GM23338 (cell line): ENCODE measurements at places on chromosomes 12 and 14.

- DNase-seq, result no peak
- H3K4me3 ChIP-seq, result no peak overlapping the region
- H3K27ac ChIP-seq, result no peak overlapping the region
- no peaks in the 10 kb centered on the region for H3K27me3 ChIP-seq
Observed at GRCh38 chr12:17062267-17063036, 456.5 kb upstream of the LMO3 start.

DNA sequence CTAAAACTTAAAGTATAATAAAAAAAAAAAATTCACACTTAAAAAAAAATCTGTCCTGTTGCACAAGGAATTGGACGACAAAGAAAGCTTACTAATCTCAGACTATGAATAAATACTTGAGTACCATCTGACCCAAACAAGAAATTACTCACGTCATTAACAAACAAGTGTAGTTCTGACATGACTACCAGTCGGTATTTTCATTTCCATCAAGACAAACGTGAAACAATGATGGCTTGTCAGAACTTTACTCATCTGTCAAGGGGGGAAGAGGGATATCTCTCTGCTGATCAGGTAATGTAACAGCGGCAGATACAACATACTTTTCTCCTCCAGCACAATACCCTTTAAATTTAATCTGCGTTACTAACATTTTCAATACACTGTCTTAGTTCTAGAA, 78.3 kb downstream of the CDK17 start:
- peaks cover 18% of the 10 kb centered on the region for H3K4me1 ChIP-seq
- H3K27ac ChIP-seq, result no peak overlapping the region
- H3K27me3 ChIP-seq, result no peaks in the 10 kb centered on the region
- no peaks in the 10 kb centered on the region; the same call in none of the 2 replicates for H3K36me3 ChIP-seq

- H3K27me3 ChIP-seq, result no peaks in the 10 kb centered on the region
- peaks cover 6% of the 10 kb centered on the region; the same call in 1 of the 2 replicates for H3K4me1 ChIP-seq
- no peak overlapping the region for H3K4me3 ChIP-seq
- H3K36me3 ChIP-seq, result no peaks in the 10 kb centered on the region
- no peak overlapping the region for H3K27ac ChIP-seq
Observed at GRCh38 chr12:105384916-105385535, 54.5 kb downstream of the C12orf75 start.

- no peaks in the 10 kb centered on the region for H3K27me3 ChIP-seq
- no peak for DNase-seq
- no peak overlapping the region; the same call in 1 of the 2 replicates for H3K27ac ChIP-seq
- H3K36me3 ChIP-seq, result no peaks in the 10 kb centered on the region
- H3K4me1 ChIP-seq, result peaks cover 29% of the 10 kb centered on the region
Observed at GRCh38 chr14:99546234-99546879, 57.6 kb downstream of the CCDC85C start.

- no peaks in the 10 kb centered on the region for H3K4me1 ChIP-seq
- H3K27me3 ChIP-seq, result peaks cover 50% of the 10 kb centered on the region
- H3K36me3 ChIP-seq, result no peaks in the 10 kb centered on the region; the same call in 1 of the 2 replicates
- no peak for DNase-seq
- no peak overlapping the region for H3K27ac ChIP-seq
Observed at GRCh38 chr12:48414021-48414420, 58.3 kb upstream of the ANP32D start.

GRCh38 chr12:50825372-50825838, 17.3 kb upstream of the TMPRSS12 start:
- DNase-seq, result peak; percentile 63
- no peaks in the 10 kb centered on the region for H3K27me3 ChIP-seq
- no peak overlapping the region for H3K27ac ChIP-seq
- H3K4me3 ChIP-seq, result no peak overlapping the region

DNA sequence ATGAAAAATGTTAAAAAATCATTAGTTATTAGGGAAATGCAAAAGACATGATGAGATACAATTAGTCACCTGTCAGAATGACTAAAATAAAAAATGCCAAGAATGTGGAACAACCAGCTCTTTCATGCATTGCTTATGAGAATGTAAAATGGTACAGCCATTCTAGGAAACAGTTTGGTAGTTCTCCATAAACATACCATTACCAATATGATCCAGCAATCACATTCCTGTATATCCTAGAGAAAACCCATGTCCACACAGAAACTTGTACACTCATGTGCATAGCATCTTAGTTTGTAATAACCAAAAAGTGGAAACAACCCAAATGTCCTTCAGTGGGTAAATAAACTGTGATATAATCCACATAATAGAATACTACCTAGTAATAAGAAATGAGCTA, 245.7 kb downstream of the FUT8 start:
- H3K4me1 ChIP-seq, result peaks cover 5% of the 10 kb centered on the region; the same call in 1 of the 2 replicates
- no peak overlapping the region for H3K4me3 ChIP-seq
- no peaks in the 10 kb centered on the region for H3K27me3 ChIP-seq
- H3K27ac ChIP-seq, result no peak overlapping the region
- H3K36me3 ChIP-seq, result no peaks in the 10 kb centered on the region

GRCh38 chr14:31819281-31819680, 257.8 kb upstream of the ARHGAP5 start:
- DNase-seq, result no peak
- no peaks in the 10 kb centered on the region for H3K36me3 ChIP-seq
- no peaks in the 10 kb centered on the region for H3K27me3 ChIP-seq
- H3K27ac ChIP-seq, result no peak overlapping the region

DNA sequence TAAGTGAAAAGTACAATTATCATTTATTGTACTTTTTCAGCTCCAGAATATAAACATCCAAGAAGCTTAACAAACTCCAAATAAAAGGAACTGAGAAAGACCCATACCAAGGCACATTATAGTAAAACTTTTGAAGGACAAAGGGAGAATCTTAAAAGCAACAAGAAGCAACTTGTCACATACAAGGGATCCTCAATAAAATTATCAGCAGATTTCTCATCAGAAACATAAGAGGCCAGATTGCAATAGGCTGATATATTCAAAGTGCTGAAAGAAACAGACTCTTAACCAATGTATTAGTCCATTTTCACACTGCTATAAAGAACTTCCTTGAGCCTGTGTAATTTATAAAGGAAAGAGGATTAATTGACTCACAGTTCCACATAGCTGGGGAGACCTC, 48.3 kb downstream of the TTC7B start:
- no peaks in the 10 kb centered on the region for H3K4me1 ChIP-seq
- no peak for DNase-seq
- no peaks in the 10 kb centered on the region for H3K36me3 ChIP-seq
- no peaks in the 10 kb centered on the region for H3K27me3 ChIP-seq
- H3K4me3 ChIP-seq, result no peak overlapping the region

DNA sequence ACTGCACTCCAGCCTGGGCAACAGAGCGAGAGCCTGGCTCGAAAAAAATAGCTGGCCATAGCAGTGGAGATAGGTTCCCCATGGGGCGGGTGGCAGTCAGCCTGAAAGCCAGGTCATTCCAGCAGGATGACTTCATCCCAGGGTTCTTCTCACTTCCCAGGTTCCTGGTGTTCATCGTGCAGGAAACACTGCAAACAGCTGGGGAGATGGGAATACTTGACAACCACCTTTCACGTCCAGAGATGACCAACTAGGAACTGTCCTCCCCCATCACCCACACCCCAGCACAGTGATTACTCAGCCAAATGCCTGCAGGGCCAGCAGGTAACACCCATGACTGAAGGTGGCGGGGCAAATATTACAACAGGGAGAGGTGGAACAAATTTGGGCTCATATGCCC, 1.7 kb downstream of the VSIG10 start:
- no peak for DNase-seq
- peak overlapping the region; percentile 93 for H3K4me3 ChIP-seq
- H3K36me3 ChIP-seq, result peaks cover 15% of the 10 kb centered on the region
- no peaks in the 10 kb centered on the region for H3K27me3 ChIP-seq
- H3K27ac ChIP-seq, result peak overlapping the region; percentile 95; the same call in 1 of the 2 replicates
- peaks cover 33% of the 10 kb centered on the region for H3K4me1 ChIP-seq

- no peak overlapping the region for H3K4me3 ChIP-seq
- H3K27me3 ChIP-seq, result no peaks in the 10 kb centered on the region
- DNase-seq, result no peak
Observed at GRCh38 chr14:101789222-101789621, 27.7 kb downstream of the PPP2R5C start.

- peaks cover 93% of the 10 kb centered on the region for H3K27me3 ChIP-seq
- peak; percentile 78 for DNase-seq
- H3K36me3 ChIP-seq, result peaks cover 5% of the 10 kb centered on the region; the same call in 1 of the 2 replicates
- no peak overlapping the region for H3K27ac ChIP-seq
- H3K4me3 ChIP-seq, result peak overlapping the region; percentile 62
- peaks cover 58% of the 10 kb centered on the region for H3K4me1 ChIP-seq
Observed at GRCh38 chr14:56796259-56796658, 14.0 kb downstream of the OTX2 start.

- peak overlapping the region; percentile 77 for H3K4me3 ChIP-seq
- no peaks in the 10 kb centered on the region for H3K36me3 ChIP-seq
- no peak overlapping the region for H3K27ac ChIP-seq
- peaks cover 28% of the 10 kb centered on the region for H3K4me1 ChIP-seq
Observed at GRCh38 chr12:51819736-51820525, 28.6 kb downstream of the FIGNL2 start.

DNA sequence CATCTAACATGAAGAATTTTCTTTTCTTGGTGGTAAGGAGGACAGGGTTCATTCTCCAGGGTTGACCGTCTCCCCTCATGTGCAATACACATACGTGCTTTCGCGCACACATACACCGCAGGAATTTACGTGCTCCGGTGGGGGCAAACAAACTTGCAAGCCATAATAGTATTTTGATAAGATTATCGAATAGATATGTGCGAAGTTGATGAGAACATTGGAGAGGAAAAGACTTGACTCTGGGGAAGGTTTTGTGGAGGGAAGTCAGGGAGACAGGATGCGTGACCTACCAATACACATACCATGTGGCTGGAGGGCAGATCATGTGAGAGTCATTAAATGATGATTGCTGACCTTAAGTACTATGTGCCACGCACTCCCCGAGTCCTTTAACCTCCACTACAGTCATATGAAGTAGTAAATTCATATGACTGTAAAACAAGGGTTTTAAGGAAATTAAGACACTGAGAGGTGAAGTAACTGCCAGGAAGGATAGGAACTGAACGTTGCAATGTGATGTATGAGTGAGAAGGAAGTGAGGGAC, 921 bp downstream of the RAD51B start:
- peaks cover 13% of the 10 kb centered on the region for H3K4me1 ChIP-seq
- peak; percentile 32 for DNase-seq
- no peaks in the 10 kb centered on the region for H3K27me3 ChIP-seq
- peak overlapping the region; percentile 26; the same call in 1 of the 2 replicates for H3K27ac ChIP-seq
- H3K4me3 ChIP-seq, result peak overlapping the region; percentile 53
- H3K36me3 ChIP-seq, result no peaks in the 10 kb centered on the region

DNA sequence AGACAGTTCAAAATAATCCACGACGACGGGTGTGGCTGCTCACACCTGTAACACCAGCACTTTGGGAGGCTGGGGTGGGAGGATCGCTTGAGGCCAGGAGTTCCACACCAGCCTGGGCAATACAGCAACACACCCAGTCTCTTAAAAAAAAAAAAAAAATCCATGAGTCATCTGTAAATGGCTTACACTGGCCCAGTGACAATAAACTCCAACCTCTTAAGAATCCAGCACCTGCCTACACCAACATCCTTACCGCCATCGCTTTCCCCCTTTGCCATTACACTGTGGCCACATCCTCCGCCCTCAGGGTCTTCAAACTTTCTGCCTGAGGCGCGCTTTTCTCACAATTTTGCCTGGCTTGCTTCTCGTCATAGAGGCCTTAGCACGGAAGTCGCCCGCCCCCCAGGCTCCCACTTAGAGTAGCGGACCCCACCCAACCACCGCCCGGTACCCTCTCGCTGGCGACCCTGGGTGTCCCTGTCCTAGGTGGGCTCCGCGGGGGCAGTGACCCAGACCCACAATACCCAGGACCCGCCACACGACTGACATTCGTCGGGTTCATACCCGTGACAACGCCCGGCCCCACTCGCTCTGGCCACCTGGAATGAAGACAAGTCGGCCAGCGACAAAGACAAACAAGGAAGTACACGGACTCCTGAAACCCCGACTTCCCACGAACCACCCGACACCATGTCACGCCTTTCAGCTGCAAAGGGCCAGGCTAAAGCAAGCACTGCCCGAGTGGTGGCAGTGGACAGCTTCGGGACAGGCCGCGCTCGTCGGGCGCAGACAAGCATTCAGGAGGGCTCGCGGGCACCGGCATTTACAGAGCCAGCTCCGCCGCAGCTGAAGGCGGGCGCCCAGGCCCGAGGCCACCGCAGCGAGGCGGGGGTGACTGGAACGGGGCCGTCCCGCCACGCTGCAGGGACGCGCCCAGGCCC, 636 bp downstream of the GOLGA3 start:
- peaks cover 8% of the 10 kb centered on the region for H3K4me1 ChIP-seq
- H3K27me3 ChIP-seq, result no peaks in the 10 kb centered on the region
- peak overlapping the region; percentile 95 for H3K4me3 ChIP-seq
- H3K27ac ChIP-seq, result no peak overlapping the region
- no peaks in the 10 kb centered on the region; the same call in 1 of the 2 replicates for H3K36me3 ChIP-seq
- DNase-seq, result peak; percentile 24

GRCh38 chr12:92624236-92624635, 78.6 kb upstream of the PLEKHG7 start:
- no peak for DNase-seq
- no peaks in the 10 kb centered on the region for H3K4me1 ChIP-seq
- H3K4me3 ChIP-seq, result no peak overlapping the region
- no peaks in the 10 kb centered on the region for H3K27me3 ChIP-seq

GRCh38 chr12:77299001-77299400, 233.6 kb upstream of the E2F7 start:
- no peak overlapping the region for H3K4me3 ChIP-seq
- H3K36me3 ChIP-seq, result no peaks in the 10 kb centered on the region
- H3K4me1 ChIP-seq, result no peaks in the 10 kb centered on the region
- no peak for DNase-seq
- no peak overlapping the region for H3K27ac ChIP-seq

DNA sequence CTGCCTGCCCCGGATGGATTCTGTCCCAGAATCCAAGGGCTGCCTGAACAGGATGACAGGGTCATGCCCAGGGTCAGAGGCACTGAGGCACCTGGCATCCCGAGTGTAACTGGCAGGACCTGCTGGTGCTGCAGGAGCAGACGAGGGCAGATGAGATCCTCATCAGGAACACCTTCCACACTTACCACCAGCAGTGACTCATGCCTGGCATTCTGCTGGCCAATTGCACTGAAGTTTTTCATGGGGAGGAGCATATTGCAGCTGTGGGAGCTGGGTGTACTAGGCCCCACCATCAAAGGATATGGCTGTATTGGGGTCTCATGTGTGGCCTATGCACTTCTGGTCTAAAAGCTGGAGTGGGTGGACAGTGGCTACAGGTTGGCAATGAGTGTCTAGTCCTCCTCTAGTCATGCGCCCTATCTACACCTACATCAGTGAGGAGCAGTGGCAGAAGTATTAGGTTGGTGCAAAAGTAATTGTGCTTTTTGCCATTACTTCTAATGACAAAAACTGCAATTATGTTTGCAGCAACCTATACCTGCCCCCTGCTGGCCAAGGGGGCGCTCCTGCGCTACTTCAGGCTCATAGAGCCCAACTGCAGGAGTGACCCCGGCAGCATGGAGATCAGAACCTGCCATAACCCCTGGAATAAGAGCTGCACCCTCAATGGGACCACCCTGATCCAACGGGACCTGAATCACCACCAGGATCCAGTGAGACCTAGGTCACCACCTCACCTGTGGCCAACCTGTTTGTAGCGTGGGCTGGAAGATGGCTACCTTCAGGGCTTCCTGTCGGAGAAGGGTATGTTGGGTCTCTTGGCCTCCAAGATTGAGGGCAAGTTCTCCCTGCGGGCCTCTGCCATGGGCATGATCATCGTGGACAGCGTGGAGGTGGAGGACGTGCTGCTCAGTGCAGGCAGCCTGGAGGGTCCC, 8.0 kb upstream of the C12orf42 start:
- H3K27ac ChIP-seq, result no peak overlapping the region
- H3K4me3 ChIP-seq, result no peak overlapping the region
- H3K36me3 ChIP-seq, result no peaks in the 10 kb centered on the region
- DNase-seq, result peak; percentile 74

GRCh38 chr14:99758121-99758821, 34.9 kb upstream of the EML1 start:
- no peaks in the 10 kb centered on the region for H3K36me3 ChIP-seq
- no peaks in the 10 kb centered on the region for H3K27me3 ChIP-seq
- H3K4me3 ChIP-seq, result no peak overlapping the region
- peak; percentile 74 for DNase-seq
